Stimulated activated CD4-positive, alpha-beta T cell treated with anti-CD3 and anti-CD28 coated beads, Interleukin-1b, Interleukin-23, amount 100 ng/mL, for 24 hours (primary cell): ENCODE measurements at places on chromosomes 12 and 14.
A peak's percentile ranks its signal among the peaks of the same experiment; 100 is the strongest.

GRCh38 chr12:58489394-58489793 lies 430.9 kb downstream of the LRIG3 start:
- DNase-seq: no peak

DNA sequence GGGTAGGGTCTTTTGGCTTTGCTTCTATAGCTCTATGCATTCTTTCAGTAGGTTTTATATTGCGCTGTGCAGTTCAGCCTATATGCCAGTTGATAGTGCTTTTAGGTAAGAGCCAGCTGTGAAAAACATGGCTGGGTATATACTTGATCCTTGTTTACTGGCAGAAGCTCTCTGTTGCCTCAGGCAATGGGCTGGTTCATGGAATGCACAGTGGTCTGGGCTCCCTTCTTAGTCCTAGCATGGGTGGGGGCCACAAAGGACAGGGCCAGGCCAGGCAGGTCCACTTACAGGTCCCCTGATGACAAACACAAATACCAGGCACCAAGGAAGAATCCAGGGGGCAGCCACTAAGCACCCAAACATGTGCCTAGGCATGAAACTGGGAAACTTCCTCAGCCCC lies 240.7 kb downstream of the SEC23A start:
- no peak for DNase-seq

- no peak for DNase-seq
Measured at GRCh38 chr14:66601932-66602578, 94.1 kb downstream of the GPHN start.

- DNase-seq: no peak
Measured at GRCh38 chr12:5236022-5236640, 192.5 kb downstream of the KCNA5 start.

DNA sequence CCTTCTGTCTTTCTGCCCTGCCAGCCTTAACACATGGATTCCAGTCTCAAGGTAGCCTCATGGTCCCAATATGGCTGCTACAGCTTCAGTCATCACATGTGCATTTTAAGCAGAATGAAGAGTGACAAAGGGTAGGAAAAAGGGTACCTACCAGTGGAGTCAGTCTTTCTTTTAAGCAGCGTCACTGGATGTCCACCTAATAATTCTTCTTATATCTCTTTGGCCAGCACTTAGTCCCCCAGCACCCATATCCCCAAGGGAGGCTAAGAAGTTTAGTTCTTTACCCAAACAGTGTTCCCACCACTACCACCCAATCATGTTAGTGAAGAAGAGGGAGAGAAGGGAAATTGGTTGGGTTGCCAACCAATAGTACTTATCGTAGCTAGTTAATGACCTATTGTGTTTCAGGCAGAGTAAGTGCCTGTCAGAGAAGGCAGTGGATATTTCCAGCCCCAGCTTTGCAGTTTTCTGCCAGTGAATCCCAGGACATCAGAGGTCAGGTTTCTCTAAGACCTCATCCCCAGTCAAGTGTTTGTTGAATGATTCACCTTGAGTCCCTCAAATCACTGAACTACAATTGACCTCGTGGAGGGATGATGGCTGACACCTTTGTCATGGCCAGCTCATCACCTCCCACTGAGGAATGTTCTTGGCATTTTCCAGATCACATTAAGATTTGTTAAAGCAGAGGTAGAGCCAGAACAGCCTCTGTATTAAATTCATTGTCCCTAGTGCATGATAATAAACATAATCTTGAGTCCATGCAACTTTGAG lies 250.9 kb upstream of the CRY1 start:
- no peak for DNase-seq

DNA sequence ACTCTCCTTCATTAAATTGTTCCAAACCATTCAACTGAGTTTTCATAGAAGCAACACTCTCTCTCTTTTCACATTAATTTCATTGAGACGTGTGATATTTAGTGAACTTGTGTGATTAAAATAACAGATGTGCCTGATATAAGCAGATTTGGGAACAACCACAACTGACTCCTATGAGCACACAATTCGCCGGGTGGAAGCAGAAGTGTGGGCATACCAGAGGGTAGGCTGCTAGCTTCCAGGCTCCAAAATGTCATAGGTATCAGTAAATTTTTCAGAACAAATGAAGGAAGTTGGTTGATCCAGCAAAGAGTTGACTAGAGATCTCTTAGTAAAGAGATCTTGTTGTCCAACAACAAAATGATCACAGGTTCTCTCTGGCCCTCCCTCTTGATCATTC lies 429.7 kb downstream of the DPF3 start:
- no peak for DNase-seq

DNA sequence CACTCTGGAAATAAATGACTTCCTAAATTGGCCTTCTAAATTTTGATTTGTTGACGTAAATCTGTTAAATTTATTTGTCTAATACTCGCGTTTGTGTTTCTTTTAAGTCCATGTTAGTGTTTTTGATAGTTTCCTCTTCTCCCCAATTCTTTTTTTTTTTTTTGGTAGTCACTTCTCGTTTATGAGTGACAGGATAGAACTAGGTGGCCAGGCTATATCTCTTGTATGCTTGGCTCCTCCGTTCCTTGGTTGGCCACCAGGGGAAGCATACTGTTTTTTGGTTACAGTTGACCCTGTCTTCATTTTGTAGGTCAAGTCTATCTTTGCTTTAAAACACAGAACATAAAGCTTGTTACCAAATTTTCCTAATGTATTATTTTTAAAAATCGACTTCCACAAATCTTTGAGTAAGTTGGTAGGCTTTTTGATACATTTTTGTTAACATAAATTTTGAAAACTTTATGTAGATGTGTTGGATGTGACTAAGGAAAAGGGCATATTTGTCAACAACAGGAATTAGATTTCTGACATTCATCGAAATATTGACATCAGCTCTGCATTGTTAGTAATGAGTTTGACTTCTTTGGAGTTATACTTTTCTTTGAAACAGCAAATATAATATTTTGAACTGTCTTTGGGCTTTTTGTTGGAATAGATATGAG lies 2.2 kb downstream of the RCOR1 start:
- peak; percentile 55 for DNase-seq

DNA sequence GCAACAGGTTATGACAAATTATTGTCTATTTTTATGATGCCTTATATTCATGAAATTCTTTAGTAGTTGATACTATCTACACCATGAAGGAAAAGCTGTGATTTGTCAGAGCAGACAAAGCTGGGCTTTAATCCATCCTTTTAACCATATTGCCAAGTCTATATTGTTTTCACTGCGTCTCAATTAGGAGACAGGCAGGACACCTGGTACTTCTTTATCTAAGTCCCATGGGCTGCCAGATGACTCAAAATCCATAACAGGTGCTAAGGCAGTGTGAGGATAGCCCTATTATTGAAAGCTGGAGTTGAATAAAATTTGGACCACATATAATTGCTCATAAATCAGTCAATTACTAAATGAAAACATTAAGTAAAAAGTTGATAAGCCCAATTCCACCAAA lies 22.6 kb downstream of the INSM2 start:
- DNase-seq: no peak

GRCh38 chr12:94206886-94207285 lies 58.5 kb downstream of the PLXNC1 start:
- no peak for DNase-seq

DNA sequence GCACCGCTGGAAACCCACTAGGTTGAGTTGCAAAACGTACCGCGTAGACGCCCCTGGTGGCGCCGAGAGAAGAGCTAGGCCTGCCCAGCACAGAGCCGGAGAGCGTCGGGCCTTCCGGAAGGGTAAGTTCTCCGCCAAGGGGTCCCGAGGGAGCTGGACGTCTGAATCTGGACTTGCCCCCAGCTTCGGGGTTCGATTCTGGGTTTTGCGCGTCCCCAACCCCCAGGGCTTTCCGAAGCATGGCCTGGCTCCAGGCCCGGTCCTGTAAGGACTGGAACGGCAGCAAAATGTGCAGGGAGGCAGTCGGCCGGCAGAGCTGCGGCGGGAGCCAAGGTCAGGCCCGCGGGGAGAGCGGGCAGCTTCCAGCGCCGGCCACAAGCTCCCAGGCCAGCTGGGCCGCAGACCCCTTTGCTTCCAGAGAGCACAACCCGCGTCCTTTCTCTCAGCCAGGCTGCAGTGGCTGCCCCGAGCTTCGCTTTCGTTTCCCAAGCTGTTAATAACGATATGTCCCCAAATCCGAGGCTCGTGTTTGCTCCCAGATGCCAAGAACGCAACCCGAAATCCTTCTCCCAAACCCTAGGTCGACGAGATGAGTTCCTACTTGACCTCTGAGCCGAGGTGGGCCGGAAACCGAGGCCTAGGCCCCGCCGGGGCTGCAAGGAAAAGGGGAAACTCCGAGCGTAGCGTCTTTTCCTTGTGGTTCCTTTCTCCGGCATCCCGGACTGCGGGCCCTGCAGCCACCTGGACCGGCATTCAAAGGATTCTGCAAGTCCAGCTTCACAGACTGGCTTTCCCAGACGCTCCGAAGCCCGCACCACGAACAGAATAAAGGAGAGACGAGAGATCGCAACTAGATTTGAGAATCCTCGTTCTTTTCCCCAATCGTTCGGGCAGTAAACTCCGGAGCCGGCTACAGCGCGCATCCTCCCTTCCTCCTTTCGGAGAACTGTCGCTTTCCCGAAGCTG lies 3.2 kb upstream of the TBX5 start:
- DNase-seq: no peak
